ENCODE measurements at places on chromosomes 4 and X.

DNA sequence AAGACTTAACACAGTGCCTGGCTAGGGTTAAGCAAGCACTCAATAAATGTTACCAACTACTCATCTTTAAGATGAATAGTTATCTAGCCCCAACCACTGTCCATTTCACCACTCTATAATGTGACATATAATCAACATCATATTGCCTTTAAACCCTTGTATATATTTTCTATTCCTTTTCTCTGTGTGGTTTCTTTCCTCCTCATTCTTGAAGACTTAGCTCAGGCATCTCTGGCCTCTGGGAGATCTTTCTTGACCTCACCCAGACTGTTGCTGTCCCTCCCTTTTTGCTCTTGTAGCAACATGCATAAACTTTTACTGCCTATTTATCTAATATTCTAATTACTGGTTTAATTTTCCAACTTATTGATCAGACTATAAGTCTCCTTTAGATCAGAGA, 249.9 kb upstream of the MAB21L2 start:
- DNase-seq, result no peak

GRCh38 chrX:50747471-50747900, 66.5 kb downstream of the SHROOM4 start:
- no peak for DNase-seq

DNA sequence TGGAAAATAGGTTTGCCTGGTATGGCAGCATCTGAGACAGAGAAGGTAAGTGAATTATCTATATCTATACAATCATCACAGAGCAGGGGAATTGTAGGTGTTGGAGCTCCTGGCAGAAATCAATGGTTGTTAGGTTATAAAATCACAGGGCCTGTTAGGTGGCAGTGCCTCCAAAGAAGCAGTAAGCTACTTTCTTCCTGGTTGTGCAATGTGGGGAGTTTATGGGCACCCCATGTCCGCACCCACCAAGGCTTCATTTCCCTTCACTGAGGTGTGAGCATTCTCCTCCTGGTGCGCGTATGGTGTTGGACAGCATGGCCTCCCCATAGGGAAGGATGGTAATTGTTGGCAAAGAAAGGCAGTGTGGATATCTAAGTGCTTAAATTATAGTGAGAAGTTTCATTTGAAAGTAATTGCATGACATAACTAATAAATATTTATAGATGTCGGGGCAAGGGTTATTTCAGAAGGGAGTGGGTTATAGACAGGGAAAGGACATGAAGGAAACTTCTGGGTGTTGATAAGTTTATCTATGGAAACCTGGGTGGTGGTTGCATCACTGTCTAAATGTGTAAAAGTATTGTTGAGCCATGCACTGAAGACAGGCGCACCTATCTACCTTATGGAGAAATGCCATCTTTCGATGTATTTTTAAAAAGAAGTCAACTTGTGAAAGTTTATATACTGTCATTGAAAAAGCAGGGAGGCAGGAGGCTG, 153.7 kb downstream of the FRAS1 start:
- no peak for DNase-seq

DNA sequence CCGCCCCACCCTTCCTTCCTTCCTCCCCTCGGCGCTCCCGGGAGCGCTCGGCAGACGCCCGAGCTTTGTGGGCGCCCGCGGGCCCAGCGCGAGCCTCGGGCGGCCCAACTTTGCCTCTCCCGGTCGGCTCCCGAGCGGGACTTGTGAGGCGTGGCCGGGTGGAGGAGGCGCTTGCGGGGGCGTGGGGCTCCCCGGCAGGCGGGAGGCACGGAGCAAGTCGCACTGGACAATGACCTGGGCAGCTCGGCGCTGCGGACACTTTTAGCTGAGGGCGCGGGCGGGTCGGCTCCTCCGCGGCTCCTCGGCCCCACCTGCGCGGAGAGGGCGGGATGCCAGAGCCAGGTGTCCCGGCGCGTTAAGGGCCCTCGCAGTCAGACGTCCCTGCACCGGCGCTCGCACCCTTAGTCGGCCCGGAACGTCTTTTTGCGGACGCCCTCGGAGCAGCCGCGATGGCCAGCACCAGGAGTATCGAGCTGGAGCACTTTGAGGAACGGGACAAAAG, 385 bp downstream of the DCLK2 start:
- no peak for DNase-seq

Measured in stimulated activated CD8-positive, alpha-beta memory T cell treated with anti-CD3 and anti-CD28 coated beads, Interleukin-4, amount 100 ng/mL, for 1 hour (primary cell).